ENCODE measurements at places on chromosomes 7 and 10. TPM values are rescaled to one million over a fixed set of nuclear protein-coding genes. Genes with fewer than 3 reads are reported as not detected.

ZNF783 gene
- 2.9 TPM for total RNA-seq

LBX1 gene
- total RNA-seq: not detected

OLAH gene
- total RNA-seq: not detected

GRCh38 chr10:10782603-10783002, 235.1 kb upstream of the CELF2 start:
- H3K27ac ChIP-seq: no peak overlapping the region
- no peak for DNase-seq
- H3K4me3 ChIP-seq: no peak overlapping the region
- no peaks in the 10 kb centered on the region for H3K27me3 ChIP-seq

- no peak for DNase-seq
- no peaks in the 10 kb centered on the region for H3K27me3 ChIP-seq
- no peak overlapping the region for H3K4me3 ChIP-seq
- no peak overlapping the region for H3K27ac ChIP-seq
- H3K36me3 ChIP-seq: no peaks in the 10 kb centered on the region
Observed at GRCh38 chr7:42475082-42475481, 238.1 kb upstream of the GLI3 start.

All from heart right ventricle (tissue), 16 donors.